Cortex of kidney (tissue), 1 donor: ENCODE measurements at places on chromosomes 2 and 18.

DNA sequence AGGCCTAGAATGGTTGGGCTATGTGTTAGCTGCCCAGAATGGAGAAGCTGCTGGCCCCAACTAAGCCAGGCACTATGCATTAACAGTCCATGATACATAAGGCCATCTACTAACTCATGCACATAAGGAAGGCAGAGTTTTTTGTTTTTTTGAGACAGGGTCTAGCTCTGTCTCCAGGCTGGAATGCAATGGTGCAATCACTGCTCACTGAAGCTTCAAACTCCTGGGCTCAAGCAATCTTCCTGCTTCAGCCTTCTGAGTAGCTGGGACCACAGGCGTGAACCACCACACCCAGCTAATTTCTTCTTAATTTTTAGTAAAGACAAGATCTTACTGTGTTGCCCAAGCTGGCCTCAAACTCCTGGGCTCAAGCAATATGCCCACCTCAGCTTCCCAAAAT, 37.6 kb downstream of the GPR45 start:
- DNase-seq: no peak

GRCh38 chr2:163505281-163505680, 230.5 kb downstream of the FIGN start:
- DNase-seq: no peak

DNA sequence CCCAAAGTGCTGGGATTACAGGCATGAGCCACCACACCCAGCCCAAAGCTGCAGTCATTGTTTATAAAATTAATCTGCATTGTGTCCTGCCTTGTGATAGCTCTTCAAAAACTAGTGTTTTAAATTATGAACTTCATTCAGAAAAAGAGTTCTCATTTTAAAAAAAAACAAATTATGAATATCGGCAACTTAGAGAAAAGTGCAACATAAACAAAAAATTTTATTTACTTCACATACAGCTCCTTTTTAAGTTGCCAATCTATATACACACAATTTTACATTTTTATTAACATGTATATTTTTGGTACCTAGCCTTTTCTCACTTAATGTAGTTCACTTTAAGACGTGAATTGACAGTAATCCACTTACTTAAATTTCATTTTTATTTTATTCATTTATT, 46.9 kb downstream of the GEMIN6 start:
- DNase-seq: no peak

DNA sequence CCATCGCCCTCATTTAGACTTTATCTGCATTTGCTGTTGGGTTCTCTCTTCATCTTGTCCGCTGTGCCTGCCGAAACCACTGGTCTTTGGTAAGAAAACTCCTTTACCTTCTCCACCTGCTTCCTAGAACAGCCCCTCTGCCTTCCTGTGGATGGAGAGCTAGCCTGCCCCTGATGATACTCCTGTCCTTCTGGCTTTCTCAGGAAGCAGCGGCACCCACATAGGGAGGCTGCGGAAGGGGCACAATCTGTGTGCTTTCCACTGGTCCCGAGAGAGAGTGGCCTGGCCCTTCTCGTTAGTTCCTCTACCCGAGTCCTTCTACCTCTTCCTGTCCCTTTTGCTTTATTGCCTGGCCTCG, 80.3 kb upstream of the RBM44 start:
- DNase-seq: no peak

DNA sequence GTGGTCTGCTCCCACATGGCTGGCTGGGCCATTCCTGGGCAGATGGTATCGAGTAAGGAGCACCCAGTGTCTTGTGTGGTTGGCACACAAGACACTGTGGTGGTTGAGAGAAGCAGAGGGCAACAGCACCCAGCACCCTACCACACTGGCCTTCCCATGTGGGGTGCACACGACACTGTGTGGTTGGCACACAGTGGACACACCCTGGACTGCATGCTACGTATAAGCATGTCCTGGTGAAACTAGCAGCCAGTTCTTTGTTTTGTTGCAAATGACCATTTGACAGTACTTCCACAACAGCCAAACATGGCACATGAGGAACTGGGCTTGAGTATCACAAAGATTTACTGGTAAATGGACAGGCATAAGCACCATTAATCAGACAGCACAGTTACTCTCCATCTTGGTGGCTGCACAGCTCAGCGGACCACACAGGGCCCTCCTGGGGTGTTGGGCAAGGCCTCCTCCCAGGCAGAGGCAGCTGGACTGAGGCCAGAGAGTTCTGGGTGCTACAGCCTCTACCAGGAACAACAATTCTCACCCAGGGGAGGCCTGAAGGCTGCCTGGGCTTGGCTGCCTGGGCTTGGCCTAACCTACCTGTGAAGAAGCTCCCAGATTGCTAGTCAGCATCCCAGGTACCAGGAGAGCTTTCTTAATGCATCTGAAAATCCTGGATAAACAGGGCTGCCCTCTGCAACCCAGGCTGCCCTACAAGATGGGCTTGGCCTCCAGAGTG, 59.3 kb upstream of the ALPP start:
- DNase-seq: no peak

GRCh38 chr2:240714747-240715725, 23.4 kb downstream of the AQP12A start:
- DNase-seq: no peak

DNA sequence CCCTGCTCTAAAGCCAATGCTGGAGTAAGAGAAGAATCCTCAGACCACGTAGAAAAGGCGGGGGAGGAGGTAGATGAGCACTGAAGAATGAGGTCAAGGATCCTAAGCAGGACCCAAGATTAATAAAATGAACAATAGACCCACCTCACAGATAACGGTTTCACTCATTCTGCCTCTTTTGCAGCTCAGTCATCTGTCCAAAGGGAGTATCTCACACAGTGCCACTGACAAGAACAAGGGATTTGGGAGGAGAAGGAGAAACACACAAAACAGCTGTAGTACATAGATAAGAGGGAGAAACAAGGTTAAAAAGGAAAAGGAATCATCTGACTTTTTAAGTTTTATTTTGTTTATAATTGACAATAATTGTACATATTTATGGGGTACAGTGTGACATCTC, 30.9 kb upstream of the SULT1C4 start:
- no peak for DNase-seq

DNA sequence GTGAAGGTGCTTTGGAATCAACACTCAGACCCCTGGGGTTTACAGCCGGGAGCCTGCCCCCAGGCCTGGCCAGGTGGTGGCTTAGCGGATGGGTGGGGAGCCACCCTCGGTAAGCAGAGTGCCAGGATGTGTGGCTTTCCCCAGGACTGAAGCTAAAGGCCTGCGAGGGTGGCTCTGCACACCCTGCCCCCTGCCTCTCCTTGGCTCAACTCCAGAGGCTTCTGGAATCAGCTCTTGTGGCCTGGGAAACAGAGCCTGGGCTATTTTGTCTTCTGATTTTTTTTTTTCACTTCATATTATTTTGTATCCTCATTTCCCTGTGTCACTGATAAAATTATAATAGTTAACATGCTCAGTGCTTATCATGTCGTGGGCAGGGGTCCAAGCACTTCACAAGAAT, 79.8 kb downstream of the RHOB start:
- no peak for DNase-seq

DNA sequence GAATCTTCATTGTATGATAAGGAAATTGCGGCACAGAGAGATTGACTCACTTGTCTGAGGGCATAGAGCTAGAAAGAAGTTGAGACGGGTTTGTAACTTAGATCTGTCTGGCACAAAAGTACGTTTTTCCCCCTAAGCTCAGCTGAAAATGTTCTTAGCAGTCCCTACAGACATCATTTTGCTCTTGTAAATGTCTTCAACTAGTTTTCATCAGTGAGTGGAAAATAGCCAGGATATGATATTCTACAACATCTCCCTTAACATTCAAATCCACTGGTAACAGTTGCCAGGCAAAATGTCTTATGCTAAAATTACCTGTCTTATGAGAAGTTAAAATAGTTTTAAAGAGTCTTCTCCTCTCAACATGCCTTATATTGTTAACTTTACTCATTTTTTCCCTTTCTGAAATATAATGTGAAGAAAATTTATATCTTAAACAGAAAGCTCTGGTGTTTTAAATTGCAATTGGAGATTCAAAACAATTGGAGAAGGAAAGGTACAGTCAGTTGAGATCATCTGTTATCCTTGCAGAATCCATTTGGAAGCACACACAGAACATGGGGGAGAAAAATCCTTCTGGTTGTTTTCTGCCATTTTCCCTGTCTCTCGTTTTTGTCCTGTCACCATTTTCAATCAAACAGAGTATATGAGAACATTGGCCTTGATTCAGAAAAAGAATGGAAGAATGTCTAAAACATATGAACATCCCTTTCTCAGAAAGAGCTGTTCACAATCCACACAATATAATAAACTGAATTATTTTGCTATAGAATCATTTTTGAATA, 255.0 kb downstream of the TRIB2 start:
- no peak for DNase-seq

GRCh38 chr2:6067089-6067488, 374.9 kb downstream of the SOX11 start:
- no peak for DNase-seq

DNA sequence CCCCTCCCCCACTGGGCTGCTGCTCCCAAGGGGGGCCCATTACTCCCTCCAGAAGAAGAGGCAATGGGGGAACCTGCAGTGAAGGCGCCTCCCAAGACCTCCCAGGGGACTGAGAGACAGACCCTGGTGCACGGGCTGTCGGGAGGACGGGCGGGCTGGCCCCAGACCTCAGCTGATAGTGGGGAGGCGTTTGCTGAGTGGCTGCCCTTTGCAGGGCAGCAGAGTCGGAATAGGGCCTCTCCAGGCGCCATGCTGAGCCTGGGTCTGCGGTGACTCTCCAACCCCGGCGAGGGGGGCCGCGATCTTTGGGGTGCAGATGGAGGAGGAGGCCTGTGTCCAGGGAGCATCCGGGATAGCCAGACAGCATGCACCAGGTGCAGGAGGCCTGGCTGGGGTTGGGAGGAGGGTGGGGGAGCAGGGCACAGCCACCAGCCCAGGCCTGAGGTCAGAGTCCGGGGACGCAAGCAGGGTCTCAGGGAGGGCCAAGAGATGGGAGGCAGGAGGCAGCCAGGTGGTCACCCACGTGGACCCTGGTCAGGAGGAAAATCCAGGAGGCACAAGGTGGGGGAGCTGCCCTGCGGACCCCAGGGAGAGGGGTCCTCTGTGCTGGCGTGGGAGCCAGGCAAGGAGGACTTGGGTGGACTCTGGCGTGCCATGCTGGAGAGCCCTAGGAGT, 11.0 kb downstream of the CROCC2 start:
- DNase-seq: no peak

DNA sequence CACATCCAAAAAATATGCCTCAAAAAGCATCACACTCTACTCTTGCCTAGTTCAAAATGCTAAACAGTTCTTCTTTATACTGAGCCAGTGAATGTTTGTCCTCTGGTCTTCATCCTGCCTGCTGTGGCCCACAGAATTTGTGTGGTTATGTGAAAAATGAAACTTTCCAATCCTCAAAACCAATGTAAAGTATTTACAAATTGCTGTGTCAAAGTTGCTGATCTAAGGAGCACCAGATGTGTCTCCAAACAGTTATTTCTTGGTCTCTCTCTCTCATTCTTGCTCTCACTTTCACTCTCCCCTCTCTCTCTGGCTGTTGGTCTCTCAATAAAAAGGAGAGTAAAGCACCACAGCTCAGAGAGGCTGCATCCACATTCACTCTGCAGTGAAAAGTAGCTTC, 23.0 kb downstream of the EPHA4 start:
- DNase-seq: no peak

DNA sequence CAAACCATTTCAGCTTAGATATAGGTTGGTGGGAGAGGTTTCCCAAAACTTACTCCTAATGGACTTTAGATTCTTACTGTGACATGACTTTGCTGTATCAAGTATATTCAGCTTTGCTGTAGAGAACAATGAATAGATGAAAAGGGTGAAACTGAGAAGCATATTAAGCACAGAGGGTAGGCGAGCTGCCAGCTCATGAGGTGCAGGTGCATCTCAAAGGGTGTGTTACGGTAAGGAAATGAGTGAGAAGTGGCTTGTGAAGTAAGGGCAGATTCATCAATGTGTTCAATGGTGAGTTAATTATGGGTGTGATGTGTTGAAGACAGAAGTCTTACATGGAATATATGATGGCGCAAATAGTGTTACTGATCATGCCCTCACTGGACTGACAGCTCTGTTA, 49.3 kb downstream of the CD8B2 start:
- DNase-seq: no peak

- no peak for DNase-seq
These were observed 26.5 kb upstream of the GPR39 start for GRCh38 chr2:132390076-132390475.
